ENCODE measurements at places on chromosomes 1 and 21.

- no peak for DNase-seq
Observed at GRCh38 chr1:231701306-231701705, 74.7 kb downstream of the DISC1 start.

- DNase-seq, result no peak
Observed at GRCh38 chr1:208737922-208738321, 493.7 kb upstream of the PLXNA2 start.

DNA sequence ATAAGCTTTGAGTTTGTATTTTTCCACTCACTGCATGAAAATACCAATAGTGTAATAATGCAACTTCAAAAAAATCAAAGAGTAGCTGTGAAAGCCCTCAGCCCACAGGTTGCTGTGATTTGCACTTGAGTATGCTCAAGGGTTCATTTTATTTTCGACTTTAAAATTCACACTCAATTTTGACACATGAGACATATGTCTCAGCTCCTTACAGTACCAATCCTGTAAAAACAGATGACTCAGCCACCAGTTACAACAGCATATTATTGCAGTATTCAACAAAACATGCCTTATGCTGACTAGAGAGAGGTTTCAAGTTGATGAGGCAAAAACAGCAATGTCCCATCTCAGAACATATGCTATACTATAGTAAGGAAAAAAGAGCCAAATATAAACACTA lies 66.1 kb downstream of the CYYR1 start:
- no peak for DNase-seq

DNA sequence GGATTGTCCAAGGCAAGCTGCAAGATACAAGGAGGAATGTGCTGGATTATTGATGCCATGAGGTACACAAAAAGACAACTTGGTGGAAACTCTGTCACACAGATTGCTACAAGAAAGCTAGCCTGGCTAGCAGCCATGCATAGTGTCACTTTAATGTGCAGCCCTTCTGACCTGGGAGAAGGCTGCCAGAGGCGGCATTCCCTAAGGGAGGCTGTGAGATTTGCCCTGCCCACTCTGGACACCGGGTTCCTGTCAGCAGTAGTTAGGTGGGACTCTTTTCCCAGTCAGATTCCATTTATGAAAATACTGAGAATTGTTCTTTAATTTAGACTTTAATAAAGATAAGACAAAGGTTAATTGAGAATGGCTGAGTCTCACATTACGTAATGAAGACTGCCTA lies 47.8 kb upstream of the SYT6 start:
- no peak for DNase-seq

- DNase-seq, result no peak
Observed at GRCh38 chr1:87927391-87928280, 599.0 kb downstream of the LMO4 start.

- no peak for DNase-seq
Observed at GRCh38 chr1:229557200-229557850, 1.2 kb downstream of the ABCB10 start.

DNA sequence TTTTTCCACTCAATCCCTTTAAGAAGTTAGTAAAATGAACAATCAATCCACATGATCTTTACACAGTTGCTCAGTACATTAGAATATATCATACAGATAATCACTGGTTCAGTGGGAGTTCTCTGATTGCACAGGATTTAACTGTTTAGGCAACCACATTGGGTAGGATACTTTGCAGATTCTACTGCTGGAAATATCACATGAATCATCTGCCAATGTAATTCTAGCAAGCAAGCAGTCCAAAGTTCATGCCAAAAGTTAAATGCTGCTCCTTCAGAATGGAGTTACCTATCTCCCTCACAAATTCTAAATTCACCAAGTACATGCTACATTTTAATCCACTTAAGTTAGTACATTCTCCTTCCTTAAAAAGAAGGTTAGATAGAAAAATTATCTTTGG lies 52.4 kb downstream of the NEGR1 start:
- DNase-seq, result no peak

DNA sequence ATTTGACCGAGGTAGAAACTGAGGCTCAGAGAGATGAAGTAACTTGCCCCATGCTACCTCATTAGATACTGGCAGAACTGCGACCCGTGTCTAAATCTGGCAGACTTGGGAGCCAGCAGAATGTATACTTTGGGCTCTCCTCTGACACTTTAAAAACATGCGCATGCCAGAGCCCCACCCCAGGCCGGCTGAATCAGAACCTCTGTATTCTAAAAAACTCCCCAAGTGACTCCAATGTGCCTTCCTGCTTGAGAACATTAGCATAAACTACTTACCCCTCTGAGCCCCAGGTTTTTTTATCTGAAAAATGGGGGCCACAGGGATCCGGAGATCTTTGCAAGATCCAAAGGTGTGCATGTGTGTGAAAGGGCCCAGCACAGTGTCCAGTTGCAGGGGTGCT lies 344.7 kb upstream of the USP24 start:
- DNase-seq, result no peak

- no peak for DNase-seq
Observed at GRCh38 chr1:230120289-230120920, 53.4 kb downstream of the GALNT2 start.

GRCh38 chr1:60402816-60403215 lies 329.2 kb upstream of the C1orf87 start:
- no peak for DNase-seq

GRCh38 chr1:62117018-62117750 lies 77.5 kb upstream of the L1TD1 start:
- DNase-seq, result no peak

- no peak for DNase-seq
Observed at GRCh38 chr1:184388319-184388889, 1.6 kb downstream of the C1orf21 start.
